ENCODE measurements at places on chromosomes 11 and 22. TPM values are rescaled to one million over a fixed set of nuclear protein-coding genes. Genes with fewer than 3 reads are reported as not detected.

MS4A6E gene
- not detected for total RNA-seq

VWA5A gene
- 2.8 TPM for total RNA-seq

APOL4 gene
- 3.8 TPM for total RNA-seq

CARNS1 gene
- 18.0 TPM for total RNA-seq

Data from left ventricle myocardium superior (tissue), 1 donor.